GM19239 (cell line): ENCODE measurements at places on chromosomes 12 and 14.

DNA sequence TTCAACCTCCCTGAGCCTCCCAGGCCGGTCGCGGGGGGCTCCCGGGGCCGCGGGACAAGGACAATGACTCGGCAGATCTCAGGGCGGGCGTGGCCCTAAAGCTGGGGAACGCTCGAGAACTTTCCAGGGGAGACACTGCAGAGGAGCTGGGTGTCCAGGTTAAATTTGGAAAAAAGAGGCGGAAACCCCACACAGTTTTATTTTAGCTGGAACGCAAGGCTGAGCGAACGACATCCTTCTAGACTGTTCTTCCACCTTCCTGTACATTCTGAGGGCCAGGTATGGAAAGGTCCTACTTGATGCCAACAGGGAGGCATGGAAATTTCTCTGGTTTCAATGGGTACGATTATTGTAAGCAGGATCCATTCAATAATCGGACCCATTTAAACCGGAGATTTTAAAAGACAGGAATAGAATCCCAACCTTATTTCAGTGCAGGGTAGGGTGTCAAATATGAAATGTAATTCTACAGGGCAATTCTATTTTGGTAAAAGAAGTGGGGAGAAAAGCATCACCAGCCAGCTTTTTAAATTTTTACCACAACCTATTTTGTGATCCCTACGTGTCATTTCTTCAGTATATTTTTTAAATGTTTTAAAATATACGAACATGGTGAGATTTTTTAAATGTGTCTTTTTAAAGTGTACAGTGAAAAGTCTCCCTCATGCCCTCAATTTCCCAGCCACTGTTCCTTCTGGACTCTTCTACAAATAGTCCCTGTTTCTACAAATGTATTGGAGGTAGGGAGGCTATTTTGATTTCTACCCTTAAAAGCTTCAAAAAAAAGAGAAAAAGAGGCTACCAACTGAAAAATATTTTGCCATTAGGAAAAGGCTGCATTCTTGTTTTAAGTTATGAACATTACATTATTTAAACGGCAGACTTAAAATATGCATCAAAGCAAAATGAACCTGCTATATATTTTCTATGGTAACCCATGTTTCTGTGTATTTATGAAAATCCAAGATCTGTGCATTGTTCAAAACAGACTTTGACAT lies 1.1 kb upstream of the UBC start:
- no peak for DNase-seq

DNA sequence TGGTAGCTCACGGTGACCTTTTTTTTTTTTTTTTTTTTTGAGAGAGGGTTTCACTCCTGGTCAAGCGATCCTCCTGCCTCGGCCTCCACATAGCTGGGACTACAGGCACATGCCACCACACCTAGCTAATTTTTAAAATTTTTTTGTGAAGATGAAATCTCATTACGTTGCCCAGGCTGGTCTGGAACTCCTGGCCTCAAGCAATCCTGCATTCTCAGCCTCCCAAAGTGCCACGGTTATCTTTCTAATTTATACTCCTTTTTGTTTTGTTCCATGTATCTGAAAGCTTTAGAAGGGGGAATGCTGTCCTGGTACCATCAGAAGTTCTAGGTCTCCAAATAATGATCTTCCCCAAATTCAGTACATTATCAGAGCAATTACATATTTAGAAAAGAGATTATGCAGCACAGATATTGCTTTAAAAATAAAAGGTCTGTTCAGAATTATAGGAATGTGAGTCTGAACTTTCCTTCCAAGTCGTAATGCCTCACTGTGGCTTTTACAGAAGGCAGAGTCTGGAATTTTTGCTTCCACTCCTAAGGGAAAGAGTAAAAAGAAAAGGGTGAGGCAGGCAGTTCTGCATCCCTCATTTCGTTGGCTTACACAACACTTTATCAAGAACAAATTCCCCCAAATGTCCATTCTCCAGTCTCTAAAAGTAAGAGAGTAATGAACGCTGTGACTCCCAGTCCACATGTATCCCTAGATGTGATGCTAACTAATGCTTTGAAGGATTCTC lies 73.0 kb downstream of the GCH1 start:
- DNase-seq = no peak

GRCh38 chr14:84646786-84647500 lies 883.0 kb upstream of the FLRT2 start:
- no peak for DNase-seq

GRCh38 chr14:20477211-20477876 lies 8.1 kb downstream of the PNP start:
- no peak for DNase-seq

DNA sequence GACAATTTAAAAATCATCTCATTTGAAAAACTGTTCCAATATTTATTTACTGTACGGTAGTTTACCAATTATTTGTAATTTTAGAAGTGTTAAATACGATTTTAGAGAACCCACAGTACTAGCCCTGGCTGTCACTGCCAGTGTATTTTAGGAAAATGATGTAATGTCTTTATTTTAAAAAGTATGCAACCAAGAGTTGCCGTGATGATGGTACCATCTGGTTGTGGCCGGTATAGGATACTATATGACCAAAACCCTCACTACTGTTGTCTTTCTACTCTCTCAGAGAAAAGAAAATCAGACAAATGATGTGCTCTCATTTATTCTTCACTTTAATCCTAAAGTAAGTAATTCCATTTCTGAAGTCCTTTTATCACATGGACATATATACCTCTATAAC lies 395.0 kb downstream of the FOXG1 start:
- DNase-seq = no peak

- no peak for DNase-seq
Observed at GRCh38 chr14:97415907-97416306, 618.7 kb downstream of the VRK1 start.

- no peak for DNase-seq
Observed at GRCh38 chr12:63853978-63854377, 9.5 kb downstream of the SRGAP1 start.

DNA sequence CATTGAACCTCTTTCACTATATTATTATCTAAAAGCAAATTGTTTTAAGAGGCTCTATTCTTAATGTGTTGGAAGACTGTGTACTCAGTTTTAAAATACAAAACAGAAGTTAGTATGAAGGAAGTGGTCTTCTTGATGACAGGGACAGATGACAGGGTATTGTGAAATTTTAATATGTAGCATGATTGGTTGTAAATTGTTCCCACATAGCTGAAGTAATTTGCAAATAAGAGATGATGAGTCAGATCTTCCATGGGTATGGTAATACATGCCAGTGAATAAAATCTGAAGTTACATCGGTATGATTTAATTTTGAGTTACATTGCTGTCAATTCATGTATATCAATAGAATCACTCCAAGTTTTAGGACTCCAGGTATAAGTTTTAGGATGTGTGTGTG lies 454.8 kb downstream of the AEBP2 start:
- no peak for DNase-seq

DNA sequence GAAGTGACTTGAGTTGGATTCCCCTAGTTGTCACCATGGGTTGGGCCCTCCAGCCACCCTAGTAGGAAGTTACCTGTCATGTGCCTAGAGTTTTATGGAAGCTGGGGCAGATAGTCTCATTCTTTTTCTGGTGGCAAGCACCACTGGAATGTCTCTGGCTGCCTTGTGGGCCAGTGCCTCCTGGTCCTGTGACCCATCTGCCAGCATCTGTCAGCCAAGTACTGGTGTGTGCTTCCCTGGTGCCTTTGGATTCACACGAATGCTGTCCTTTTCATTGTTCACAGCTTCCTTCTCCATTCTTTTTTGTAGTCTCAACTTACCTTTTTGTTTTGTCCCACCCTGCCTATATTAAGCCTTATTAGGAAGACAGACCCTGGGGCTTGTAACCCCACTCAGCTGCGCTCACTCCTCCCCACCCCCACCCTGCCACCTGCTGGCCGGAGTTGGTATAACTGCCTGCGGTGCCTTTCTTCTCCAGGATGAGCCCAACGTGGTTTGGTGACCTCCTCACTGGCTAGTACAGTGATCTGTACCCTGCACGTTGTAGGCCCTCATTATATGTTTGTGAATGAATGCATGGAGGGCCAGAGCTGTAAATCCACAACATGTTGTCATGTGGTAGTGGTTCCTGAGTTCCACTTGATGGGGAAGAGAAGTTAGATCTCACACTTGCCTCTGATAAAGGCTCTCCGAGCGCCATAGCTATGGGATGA lies 125.7 kb downstream of the TSPAN9 start:
- DNase-seq = peak; percentile 83

GRCh38 chr12:93733358-93733757 lies 56.2 kb downstream of the CRADD start:
- DNase-seq = no peak

- DNase-seq = no peak
Observed at GRCh38 chr12:52044292-52044983, 6.8 kb upstream of the NR4A1 start.

DNA sequence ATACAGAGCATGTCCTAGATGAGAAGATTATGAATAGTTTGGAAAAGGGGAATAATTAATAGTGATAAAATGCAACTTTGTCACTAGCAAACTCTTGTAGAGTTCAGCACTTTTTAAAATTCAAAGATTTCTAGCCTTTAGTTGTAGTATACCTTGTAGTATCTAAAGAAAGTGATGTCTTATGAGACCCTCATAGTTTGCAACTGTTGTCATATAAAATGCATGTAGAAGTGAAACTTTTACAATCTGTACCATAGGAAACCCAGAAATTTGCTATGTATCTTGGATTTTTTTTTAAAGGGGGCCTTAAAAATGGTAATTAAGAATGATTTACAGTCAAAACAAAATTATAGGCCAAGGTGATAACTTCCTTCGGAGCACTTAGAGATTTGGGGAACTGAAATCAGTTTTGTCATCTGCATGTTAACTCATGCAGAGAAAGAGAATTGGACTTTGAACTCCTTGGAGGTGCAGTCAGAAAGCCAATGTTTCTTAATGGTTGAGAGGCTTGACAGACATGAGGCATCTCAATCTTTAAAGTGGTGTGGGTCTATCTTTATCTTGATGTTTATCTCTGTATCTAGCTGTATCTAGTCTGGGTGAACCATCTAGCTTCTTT lies 1.3 kb downstream of the LRRK2 start:
- peak; percentile 44 for DNase-seq

GRCh38 chr12:106428384-106428783 lies 70.8 kb downstream of the POLR3B start:
- no peak for DNase-seq

GRCh38 chr12:108884116-108885012 lies 4.5 kb downstream of the DAO start:
- DNase-seq = peak; percentile 56

DNA sequence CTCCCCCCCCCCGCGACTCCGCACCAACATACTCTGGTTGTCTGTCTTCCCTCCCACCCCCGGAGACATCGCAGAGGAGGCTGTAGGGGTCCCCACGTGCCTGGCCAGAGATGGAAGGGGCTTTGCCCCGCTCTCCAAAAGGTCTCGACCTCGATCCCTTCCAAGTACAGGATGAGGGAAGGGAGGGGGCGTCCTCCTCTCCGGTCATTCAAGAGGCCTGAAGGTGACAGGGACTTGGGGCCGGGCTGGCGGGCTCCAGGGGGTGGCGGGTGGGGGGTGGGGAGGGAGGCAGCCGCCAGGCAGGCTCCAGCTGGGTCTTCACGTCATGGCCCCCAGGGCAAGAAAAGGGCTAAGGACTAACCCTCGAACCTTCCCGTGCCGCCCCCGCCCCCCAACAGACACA lies 15.1 kb downstream of the TBX3 start:
- no peak for DNase-seq

GRCh38 chr12:72272091-72272661 lies at the start of gene TRHDE:
TSS of gene TRHDE (plus strand) at chr12:72272370. CDS start at chr12:72272644, 274 bp downstream.
- no peak for DNase-seq

DNA sequence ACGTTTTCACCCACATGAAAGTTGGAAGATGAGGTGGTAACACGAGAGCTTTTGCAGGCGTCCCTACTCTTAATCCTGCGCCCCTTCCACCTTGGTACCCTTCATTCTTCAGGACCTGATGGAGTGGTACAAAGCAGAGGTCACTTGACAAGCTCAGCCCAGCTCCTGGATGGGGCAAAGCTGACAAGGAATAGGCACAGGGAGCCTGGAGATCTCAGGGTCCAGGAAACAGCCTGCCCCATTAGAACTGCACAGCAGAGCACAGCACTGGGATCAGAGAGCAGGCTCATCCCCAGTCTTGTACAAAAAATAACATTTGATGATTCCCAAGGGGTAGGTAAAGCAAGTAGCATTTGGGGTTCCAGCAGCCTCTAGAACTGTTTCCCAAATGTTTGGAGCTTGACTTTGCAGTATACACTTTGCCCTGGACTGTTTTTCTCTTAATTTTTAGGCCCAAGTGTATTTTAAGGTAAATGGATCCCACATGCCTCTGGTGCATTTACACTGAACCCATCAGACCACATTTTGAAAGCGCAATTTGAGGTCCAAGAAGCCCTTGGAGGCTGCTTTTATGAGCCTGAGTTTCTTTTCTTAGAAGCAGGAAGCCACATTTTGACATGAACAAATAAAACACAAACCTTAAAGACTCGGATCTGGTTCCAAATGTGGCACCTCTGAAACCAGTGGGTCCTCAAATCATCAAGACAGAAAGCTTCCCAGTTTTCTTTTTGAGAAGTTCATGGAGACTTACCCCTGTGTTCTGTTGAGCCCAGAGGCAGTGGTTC lies 633 bp downstream of the TC2N start:
- DNase-seq = no peak

- no peak for DNase-seq
Observed at GRCh38 chr12:12425616-12426015, 68.7 kb downstream of the BORCS5 start.

- no peak for DNase-seq
Observed at GRCh38 chr12:69440016-69440415, 30.2 kb upstream of the FRS2 start.

DNA sequence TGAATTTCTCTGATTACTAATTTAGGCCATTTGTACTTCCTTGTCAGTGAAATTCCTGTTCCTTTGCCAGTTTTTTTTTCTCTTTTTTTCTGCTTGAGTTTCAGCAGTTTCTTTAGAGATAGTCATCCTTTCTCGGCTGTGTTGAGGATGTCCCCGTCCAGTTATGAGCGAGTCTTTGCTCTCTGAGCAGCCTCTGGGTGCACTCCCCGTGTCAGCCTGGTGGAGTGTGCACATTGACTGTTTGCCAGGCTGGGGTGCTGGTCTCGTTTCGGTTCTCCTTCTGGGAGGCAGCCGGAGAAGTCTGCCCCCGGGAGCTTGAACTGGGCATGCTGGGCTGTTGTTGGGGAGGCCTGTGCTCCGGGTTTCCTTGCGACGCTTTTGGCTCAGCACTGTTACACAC lies 3.0 kb downstream of the PACS2 start:
- no peak for DNase-seq

GRCh38 chr12:62692884-62693283 lies 226.3 kb downstream of the MON2 start:
- DNase-seq = no peak

GRCh38 chr14:67533754-67534085 lies 630 bp downstream of the PLEKHH1 start:
- no peak for DNase-seq

DNA sequence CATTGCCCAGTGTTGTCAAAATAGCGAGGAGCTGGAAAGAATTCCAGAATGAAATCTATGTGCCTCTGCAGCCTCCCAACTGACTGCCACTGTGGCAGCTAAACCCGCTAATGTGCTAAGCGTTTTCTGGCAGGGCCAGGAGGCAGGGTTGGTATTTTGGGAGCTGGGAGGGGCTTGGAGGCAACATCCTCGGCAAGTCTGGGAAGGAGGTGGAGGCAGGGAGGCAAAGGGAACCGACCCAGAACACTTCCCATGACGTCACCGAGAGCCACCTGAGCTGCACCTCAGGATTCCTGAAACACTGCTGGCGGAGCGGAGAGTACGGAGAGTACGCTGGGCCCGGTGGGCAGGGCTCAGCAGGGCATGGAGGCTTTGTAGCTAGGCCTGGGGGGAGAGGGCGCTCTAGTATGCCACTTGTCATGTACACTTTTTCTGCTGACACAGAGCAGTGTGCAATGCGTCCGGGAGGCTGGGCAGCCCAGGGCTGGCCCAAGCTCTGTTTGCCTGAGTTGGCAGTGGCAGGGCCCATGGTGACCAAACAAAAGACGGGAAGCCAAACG lies 81.5 kb downstream of the DPF3 start:
- no peak for DNase-seq
